ENCODE measurements at places on chromosomes 6 and 20.

GRCh38 chr6:118632359-118632758, 19.0 kb downstream of the CEP85L start:
- no peak for DNase-seq

DNA sequence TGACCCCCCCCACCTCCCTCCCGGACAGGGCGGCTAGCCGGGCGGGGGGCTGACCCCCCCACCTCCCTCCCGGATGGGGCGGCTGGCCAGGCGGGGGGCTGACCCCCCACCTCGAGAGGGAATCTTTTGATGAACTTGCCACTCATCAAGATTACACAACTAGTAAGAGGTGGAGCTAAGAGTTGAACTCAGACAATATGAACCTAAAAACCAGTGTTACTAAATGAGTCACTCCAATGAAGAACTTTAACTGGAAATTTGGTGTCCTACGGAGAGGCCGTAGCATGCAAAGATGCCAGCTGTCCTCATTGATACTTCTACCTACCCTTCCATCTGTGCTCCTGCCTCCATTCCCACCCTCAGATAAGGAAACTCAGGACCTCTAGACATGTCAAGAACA, 42.8 kb downstream of the PFDN4 start:
- no peak for DNase-seq

DNA sequence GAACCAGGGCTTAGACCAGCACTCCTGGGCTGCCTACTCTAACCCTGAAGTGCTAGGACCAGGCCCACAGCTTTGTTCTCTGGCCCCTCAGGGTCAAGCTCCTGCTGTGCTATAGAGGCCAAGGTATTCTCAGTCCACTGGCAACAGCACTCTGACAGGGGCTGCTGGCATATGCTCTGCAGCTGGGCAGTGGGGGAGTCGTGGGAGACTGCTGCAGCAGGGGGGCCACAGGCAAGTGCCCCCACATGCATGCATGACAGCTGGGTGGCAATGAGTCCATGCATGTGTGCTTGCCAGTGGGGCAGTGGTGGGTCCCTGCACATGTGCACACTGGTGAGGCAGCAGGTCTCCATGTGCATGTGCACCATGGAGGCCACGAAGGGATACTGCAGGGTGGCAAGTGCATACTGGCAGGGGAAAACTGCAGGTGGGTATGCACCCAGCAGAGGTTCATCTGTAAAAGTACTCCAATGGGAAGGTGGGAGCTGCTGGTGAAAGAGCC, 364.9 kb upstream of the IRAK1BP1 start:
- DNase-seq = no peak

- DNase-seq = no peak
Measured at GRCh38 chr20:3046677-3047462, 1.0 kb downstream of the MRPS26 start.

- DNase-seq = no peak
Measured at GRCh38 chr6:155880900-155881299, 425.3 kb upstream of the NOX3 start.

GRCh38 chr6:147642458-147642857, 134.0 kb downstream of the SAMD5 start:
- no peak for DNase-seq

DNA sequence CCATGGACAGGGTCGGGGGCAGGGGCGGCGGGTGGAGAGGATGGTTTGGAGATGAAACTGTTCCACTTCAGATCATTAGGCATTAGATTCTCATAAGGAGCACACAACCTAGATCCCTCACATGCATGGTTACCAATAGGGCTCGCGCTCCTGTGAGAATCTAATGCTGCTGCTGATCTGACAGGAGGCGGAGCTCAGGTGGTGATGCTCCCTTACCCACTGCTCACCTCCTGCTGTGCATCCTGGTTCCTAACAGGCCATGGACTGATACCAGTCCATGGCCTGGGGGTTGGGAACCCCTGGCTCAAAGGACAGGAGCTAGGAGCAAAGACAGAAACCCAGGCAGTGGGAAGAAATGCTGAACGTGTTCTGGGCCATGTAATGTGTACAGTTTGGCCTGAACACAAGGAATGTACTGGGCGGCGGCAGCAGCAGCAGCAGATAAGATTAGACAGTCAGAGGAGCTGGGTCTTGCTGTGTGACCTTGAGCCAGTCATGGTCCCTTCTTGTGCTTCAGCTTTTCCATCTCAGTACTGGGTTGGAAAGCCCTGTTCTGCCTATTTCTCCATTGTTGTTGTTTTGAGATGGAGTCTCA, 4.7 kb upstream of the SPAG4 start:
- no peak for DNase-seq

GRCh38 chr20:16418616-16419015, 154.6 kb downstream of the KIF16B start:
- DNase-seq = no peak

GRCh38 chr20:58511861-58512260, 3.3 kb downstream of the APCDD1L start:
- DNase-seq = no peak
